ENCODE measurements at places on chromosomes 5 and 9.

DNA sequence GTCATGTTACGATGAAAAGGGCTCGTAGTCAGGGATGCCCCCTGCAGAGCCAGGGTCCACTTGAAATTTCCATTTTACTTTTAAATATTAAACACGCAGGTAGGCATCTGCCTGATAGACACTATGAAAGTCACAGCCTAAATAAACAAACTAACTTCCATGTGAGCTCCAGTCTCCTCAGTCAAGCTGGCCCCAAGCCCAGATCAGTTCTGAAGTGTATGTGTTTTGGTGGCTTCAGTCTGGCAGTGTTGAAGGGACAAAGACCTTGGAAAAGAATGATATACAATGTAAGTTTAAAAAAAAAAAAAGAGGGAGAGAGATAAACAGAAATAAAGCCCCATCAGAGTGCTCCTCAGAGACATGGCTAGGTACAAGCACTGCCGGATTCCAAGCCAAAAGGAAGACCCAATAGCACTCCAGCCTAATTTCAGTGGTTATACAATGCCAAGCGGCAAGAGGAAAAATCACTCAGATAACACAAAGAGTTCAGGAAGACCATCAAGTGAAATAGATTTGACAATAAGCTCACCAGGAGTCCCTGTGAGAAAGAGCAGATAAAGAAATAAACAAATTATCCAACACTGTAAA, 181.0 kb downstream of the BNC2 start:
- no peak for DNase-seq

DNA sequence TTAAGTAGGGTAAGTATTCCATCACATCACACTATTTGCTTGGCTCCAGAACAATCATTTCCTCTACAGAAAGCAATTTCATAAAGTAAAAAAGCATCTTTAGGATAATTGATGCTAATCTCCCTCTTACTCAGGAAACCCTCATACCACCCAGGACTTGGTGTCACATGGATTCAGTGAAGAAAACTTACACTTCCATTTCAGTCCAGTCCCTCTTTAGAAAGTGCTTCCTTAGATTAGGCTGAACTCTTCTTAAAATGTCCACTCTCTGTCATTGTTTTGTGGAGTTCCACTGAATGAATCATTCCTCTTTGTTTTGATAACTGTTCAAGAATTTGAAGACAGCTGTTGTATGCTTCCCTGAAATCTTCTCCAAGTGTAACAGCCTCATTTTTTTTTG, 144.0 kb upstream of the ZNF462 start:
- DNase-seq, result peak; percentile 56

DNA sequence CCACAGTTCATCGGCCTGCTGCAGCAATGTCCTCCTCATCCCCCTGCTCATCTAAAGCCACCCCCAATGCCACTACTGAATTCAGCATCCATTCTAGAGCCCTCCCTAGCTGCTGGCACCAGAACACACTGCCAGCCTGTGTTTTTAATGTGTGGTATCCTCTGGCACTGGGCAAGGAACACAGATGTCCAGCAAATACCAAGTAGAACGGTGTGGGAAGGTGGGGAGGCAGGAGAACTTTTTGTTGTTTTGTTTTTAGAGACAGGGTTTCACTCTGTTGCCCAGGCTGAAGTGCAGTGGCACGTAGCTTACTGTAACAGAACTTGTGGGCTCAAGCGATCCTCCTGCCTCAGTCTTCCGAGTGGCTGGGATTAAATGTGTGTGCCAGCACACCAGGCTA, 4.7 kb downstream of the HDHD3 start:
- no peak for DNase-seq

GRCh38 chr9:82457298-82457697, 468.7 kb downstream of the SPATA31D1 start:
- DNase-seq, result no peak

GRCh38 chr9:37706290-37706689, 47.3 kb upstream of the TRMT10B start:
- peak; percentile 55 for DNase-seq

DNA sequence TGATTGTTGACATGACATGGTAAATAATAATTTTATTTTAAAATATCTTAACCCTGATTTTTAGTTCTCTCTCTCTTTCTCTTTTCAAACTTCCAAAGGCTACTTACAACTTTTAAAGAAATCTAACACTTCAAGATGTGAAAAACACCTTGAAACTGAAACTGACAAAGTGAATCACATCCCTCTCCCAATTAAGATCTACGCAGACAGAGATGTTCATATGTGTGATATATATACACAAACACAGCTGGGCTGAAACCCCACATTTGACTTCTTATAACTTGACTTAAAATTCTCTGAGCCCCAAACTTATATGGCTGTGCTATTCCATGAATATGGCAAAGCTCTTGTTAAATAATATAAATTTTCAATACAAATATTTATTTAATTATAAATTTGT, 261.2 kb upstream of the PTPRD start:
- DNase-seq, result no peak

- DNase-seq, result peak; percentile 36
Measured at GRCh38 chr5:81525690-81526089, 131.8 kb upstream of the ACOT12 start.

- DNase-seq, result no peak
Measured at GRCh38 chr5:58455480-58455879, 4.4 kb downstream of the PLK2 start.

DNA sequence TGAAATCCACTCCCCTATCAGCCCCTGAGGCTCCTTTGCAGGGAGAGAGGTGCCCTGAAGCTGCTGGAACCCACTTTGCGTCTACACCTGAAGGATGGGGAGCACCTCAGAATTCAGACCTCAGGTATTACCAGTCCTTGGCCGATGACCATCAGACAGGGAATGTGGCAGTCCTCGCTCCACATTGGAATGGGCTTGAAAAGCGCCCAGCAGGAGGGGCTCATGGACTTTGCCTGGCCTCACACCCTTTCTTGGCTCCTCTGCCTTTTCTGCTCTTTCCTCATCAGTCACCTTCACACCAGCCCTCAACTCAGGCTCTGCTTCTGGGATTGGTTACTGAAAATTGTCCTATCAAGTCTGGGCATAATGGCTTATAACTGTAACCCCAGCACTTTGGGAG, 83.9 kb downstream of the BARX1 start:
- no peak for DNase-seq

DNA sequence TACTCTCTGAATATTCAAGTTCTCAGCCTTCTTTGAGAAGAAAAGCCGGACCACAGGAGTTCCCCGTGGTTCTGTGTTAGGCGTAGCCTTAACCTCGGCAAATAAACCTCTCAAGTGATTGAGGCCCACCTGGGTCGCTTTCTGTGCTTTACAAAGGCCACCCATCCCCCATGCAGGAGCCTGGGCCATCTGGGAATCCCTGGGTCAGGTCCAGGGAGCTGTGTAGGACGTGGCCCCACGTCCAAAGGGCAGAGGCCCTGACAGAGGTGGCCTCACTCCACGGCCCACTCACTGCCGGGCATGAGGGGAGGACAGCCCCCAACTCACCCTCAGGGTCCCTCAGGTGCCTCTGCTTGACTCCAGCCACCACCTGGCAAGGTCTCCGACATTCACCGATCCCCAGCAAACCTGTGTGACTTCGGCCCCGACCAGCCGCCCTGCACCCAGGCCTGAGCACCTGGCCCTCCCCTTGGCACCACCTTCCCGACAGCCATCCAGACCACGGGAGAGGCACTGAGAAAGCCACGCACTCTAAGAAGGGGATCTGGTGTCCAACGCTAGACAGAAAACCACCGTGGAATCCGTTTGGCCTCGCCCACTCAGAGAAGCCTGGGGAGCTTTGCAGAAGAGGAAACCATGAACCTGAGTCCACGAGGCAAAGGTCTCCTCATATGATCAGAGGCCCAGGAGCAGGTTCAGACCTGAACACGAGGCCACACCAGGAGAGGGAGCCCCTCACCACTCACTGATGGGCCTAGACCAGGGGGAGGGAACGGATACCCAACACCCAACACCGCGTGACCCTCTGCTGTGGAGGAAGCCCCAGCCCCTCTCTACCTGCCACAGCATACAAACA, 4.5 kb downstream of the SLC12A7 start:
- no peak for DNase-seq

- no peak for DNase-seq
Measured at GRCh38 chr5:137440795-137441194, 58.3 kb downstream of the SPOCK1 start.

GRCh38 chr9:3908731-3909130, 382.9 kb upstream of the RFX3 start:
- DNase-seq, result peak; percentile 71

GRCh38 chr9:72394066-72394465, 29.1 kb upstream of the ZFAND5 start:
- no peak for DNase-seq

DNA sequence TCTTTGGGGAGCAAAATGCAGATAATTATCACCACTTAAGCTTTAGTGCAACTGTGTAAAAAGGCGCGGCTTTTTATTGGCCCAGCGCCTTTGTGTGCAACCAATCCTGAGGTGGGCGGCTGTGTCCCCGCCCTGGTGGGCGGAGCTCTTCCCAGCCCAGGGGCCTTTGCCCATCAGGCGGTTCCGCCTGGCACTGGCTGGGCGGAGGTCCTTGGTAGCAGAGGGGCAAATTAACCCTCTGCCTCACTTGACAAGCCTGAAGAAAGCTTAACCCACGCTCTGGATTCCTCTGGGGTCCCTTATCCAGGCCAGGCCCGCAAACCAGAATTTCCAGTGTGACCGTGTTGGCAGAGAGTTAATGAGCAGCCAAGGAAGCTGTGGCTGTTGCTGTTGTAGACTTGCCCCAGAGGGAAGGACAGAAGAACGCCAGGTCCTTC, 12.8 kb upstream of the NIPAL4 start:
- DNase-seq, result no peak

GRCh38 chr5:139104577-139105276, 93.4 kb downstream of the SIL1 start:
- peak; percentile 96 for DNase-seq

- DNase-seq, result no peak
Measured at GRCh38 chr5:172839669-172840431, 5.8 kb downstream of the ERGIC1 start.

DNA sequence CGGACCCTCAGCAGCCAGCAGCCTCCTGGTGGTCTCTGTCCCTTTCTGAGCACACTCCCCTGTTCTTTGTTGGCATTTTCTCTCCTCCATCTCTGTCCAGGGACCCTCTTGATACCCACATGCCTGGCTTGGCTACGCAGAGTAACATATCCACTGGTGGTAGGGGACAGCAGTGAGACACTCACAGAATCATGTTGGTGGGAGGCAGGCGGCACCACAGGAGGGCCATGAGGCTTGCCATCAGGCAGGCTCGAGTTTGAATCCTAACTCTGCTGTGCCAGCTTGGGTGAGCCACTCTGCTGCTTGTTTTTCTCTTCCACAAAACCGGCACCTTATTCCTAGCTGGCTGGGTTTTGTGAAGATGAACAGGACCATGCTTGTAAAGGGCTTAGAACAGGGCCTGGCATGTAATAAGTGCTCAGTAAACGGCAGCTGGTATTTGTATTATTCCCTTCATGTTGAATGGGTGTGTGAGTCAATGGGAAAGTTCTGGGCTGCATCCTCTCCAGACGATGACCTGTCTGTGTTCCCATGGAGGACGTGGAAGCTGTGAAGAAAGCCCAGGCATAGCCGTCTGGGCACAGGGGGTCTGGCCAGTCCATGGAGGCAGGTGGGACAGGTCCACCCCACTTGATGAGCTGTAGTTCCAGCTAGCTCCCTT, 2.3 kb downstream of the COL27A1 start:
- DNase-seq, result no peak

- DNase-seq, result peak; percentile 62
Measured at GRCh38 chr9:94002316-94003140, 47.4 kb upstream of the BARX1 start.

- DNase-seq, result peak; percentile 35
Measured at GRCh38 chr5:94777056-94777880, 158.8 kb downstream of the SLF1 start.

DNA sequence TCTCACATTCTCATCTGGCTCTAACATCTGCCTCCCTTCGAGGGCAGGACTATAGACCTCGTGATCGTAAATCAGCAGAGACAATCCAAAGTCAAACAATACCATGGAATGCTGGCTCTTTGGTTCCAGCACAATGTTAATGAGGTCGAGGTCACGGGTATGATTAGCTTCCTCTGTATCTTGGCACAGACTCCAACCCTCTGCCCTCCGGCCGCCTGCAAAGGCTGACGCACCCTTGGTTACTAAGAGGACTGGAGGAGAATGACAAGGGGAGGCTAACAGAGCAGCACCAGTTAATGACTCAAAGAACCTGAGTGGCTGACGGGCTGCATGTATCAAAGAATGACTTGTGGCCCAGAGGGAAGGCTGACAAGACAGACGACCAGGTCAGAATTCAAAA, 10.1 kb downstream of the LHFPL2 start:
- peak; percentile 97 for DNase-seq

DNA sequence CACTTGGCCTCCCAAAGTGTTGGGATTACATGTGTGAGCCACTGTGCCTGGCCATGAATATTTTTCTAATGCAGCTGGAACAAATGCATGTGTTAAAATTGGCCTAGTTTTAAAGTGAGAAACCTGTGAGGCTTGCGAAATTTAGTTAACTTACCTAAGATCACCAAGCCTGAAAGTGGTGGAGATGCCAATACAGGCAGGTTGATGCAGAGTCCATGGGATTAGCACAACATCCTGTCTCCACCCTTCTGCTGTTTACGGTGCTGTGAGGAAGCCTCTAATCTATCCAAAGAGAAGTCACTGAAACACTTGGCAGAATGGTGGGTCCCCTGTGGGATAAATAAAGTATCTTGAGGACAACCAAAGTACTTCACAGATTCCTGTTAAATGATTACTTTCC, 98.2 kb downstream of the PCSK5 start:
- DNase-seq, result no peak

GRCh38 chr5:1177826-1178528, 23.4 kb upstream of the SLC6A19 start:
- DNase-seq, result no peak

DNA sequence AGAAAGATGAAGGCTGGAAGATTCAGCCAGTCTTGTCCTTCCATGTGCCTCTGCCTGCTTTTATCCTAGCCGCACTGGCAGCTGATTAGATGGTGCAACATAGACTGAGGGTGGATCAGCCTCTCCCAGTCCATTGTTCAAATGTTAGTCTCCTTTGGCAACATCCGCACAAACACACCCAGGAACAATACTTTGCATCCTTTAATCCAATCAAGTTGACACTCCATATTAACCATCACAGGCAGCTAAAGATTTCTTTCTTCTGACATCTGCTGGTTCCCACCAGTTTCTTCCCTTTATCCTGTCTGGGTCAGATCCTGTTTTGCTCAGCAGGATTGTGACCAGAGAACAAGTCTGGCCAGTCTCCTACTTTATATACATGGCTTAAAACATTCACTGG, 276.5 kb upstream of the TYRP1 start:
- no peak for DNase-seq

DNA sequence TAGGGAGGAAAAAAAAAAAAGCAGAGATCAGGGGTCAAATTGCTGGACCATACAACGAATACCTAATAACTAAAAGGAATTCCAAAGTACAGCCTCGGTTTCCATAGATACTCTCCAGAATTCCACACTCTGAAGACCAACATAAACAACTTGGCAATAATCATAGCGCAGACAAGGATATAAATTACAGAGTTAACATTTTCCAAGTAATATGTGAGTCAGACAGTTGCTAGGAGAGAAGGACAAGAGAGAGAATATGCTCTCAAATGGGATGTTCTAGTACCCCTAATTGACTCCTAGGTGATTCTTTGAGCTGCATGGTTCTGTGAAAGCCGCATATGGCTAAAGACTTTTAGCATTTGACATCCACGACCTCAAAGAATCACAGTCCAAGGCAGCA, 165.2 kb downstream of the FRMD3 start:
- DNase-seq, result no peak

Measured in fibroblast of lung (primary cell).